NCI-H1417 treated with DMSO at 0.1 percent for 48 hours (cell line): ENCODE measurements at places on chromosomes 7 and 10.

DNA sequence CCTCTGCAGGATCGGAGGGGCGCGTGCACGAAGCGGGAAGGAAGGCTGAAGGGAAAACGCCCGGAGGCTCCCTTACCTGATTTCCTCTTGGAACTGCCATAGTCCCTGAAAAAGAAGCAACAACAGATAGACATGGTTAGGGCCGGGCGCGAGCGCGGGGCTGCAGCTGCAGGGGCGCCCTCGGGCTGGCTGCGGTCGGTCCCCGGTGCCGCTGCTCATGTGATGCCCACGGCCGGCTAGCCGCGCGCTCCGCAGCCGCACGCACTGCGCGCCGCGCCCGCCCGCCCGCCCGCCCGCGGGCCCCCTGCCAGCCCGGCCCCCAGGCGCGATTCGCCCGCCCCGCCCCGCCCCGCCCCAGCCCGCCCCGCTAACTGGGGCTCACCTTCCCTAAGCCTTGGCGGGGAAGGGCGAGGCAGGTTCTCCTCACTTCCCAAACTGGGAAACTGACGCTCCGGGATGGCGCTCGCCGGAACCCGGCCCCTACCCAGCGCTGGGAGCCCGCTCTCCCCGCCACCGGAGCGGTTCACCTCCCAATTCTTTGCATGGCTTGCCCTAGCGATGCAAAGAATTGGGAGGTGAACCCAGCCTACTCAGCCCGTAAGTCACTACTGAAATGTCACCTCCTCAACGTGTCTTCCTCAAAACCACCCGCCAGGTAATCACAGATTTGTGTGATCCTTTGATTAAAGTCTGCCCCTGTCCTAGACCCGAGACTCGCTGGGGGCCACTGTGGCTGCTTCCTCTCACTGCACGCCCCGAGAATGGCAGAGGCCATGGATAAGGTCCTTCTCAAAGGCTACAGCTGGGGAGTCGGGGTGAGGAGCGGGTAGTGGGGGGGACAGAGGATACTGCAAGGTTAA lies 162.2 kb downstream of the SH3PXD2A start:
- no peak for DNase-seq

- no peak for DNase-seq
Observed at GRCh38 chr7:87316097-87316700, 29.3 kb upstream of the CROT start.

DNA sequence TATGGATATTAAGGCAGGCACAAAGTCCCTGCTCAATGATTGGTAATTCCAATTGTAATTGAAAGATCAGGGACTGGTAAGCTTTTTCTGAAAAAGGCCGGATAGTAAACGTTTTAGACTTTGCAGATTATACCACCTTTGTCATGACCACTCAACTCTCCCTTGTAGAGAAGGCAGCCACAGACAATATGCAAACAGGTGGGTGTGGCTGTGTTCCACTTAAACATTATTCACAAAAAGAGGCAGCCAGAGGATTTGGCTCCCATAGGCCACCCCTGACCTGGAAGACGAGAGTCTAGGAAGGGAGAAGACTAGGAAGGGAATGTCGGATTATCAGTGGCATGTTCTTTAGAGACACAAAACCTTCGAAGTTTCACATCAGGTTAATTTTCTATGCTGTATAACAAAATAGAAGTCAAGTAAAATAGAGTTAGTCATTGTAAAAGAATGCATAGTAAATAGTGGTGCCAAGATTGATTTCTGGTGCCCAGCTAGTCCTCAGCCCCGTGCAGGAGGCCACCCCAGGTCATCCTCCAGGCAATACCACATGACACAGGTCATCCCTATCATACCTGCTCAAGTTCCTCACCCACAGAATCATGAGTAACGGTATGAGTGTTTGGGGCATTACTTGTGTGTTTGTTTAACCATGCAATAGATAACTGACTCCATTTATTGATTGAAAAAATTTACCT lies 193.8 kb downstream of the PLPP4 start:
- no peak for DNase-seq

DNA sequence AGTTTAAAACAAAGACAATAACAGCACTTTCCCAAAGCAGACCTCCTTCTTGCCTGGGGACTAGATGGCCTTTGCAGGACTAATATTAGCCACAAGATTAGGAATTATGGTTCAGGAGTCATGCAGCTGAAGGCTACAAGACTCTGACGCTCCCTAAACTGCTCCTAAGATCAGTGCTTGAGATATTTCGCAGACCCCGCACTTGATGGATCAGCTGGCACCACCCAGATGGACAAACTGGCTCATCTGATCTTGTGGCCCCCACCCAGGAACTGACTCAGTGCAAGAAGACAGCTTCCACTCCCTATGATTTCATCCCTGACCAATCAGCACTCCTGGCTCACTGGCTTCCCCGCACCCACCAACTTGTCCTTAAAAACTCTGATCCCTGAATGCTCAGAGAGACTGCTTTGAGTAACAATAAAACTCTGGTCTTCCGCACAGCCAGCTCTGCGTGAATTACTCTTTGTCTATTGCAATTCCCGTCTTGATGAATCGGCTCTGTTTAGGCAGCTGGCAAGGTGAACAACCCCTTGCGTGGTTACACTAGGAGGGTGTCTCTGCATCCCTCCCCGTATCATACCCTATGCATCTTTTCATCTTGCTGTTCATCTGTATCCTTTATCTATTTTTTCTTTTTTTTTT lies 26.9 kb upstream of the NRBF2 start:
- DNase-seq: no peak

GRCh38 chr10:124106241-124106879 lies 13.0 kb upstream of the CHST15 start:
- no peak for DNase-seq

GRCh38 chr10:61606959-61607907 lies 55.5 kb upstream of the CABCOCO1 start:
- no peak for DNase-seq

DNA sequence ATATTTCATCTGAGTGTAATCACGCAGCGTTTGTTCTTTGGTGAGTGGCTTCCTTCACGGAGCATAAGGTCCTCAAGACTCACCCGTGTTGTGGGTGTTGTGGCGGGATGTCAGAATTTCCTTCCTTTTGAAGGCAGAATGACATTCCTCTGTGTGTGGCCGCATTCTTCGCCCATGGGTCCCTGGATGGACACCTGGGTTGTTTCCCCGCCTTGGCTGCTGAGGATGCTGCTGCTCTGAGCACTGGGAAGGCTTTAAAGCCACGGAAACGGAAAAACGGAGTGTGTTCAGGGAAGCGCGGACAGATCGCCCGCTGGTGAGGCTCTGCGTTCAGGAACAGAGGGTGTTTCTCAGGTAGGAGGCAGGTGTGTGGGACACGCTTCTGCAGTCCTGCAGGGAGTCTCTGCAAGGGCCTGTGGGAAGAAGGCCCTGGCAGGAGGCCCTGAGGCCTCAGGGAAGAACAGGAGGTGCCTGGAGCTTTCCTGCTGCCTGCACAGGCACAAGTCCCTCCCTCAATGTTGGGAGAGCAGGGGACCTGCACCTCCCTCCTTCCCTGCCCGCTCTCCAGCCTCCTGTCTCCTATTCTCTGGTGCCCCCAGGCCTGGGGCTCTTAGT lies 35.7 kb upstream of the SHH start:
- DNase-seq: no peak

- DNase-seq: no peak
Observed at GRCh38 chr10:74123081-74123480, 27.5 kb downstream of the AP3M1 start.

GRCh38 chr7:100825751-100826513 lies 1.4 kb downstream of the EPHB4 start:
- no peak for DNase-seq

GRCh38 chr10:88660598-88660884 lies 3.7 kb upstream of the LIPF start:
- DNase-seq: no peak

- DNase-seq: no peak
Observed at GRCh38 chr10:72665925-72666324, 26.0 kb upstream of the MCU start.

- no peak for DNase-seq
Observed at GRCh38 chr10:105965141-105965540, 1199.4 kb downstream of the SORCS1 start.

- DNase-seq: no peak
Observed at GRCh38 chr7:22686620-22687019, 40.4 kb upstream of the IL6 start.
